NCI-H524 (cell line): ENCODE measurements at places on chromosomes 11 and 22.

DNA sequence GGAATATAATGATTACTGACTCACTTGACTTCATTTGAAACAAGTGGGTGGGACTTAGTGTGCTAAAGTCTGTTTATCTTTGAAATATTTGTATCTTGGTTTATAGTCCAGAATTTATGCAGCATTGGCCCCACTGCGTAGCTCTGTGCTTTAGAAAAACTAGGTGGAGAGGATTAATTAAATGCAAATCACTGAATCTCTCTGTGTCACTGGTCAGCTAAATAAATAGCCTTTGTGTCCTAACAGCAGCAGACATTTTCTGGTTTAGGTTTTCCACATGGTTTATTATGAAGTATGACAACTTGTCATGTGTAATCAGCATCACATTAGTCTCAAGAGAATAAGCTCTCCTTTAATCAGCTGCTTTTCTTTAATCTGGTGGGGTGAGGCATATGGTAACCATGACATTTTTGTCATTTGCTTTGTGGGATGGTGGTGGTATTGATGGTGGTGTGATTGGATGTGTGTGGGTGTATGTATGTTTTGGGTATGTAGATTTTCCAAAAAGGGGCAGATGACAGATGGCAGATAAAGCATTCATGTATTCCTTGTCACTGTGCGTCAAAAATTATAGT lies 33.9 kb downstream of the BCL2L13 start:
- peak; percentile 53 for DNase-seq

DNA sequence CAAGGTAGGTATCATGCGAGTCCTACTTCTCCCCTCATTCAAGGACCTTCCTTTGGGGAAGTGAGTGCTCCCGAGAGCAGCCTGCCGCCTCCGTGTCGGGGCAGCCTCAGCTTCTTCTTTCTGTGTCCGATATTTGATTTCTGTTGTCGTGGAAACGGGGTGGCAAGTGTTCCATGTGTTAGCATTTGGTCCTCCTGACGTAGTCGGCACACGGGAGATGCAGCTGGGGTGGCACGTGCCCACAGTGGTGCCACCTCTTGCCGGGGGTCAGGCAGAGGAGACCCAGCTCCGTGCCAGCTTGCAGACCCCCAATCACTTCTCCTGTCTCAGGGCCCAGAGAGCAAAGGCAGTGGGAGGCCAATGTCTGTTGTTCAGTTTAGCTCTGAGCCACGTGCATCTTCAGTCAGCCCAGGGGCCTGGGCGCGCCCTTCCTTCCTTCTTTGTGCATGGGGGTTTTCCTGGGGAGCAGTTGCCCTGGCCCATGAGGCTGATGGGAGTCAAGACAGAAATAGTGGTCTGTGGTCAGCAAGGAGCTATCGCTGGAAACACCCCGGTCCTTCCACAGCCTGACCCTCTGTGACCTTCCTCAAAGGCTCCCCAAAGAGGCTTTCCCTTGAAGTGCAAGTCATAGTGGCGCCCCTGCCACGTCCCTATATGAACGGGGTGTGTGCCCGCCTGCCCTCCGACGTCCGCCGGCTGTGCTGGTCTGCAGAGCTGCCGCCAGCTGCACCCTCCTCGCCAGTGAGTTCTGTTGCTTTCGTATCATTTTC lies 44.5 kb downstream of the PARVB start:
- no peak for DNase-seq

DNA sequence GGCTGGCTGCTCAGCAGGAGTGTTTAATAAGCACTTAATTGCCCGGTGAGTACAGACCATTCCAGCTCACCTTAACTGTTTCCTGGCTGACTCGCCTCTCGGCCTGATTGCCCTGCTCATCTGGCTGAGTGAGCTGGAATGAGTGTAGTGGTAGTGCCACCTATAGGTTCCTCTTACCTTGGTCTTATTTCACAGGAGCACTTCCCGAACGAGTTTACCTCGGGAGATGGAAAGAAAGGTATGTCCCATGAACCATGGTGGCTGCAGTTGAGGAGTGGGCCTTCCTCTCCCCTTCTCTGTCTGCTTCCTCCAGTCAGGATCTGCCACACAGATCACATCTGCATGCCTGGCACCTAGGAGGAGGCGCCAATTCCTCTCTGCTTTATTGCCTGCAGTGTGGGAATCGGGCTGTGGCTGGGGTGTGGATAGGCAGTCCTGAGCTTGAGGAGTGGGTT lies 26.7 kb downstream of the UPB1 start:
- DNase-seq = peak; percentile 96

- peak; percentile 66 for DNase-seq
Measured at GRCh38 chr22:46684706-46685105, 53.3 kb downstream of the CERK start.

GRCh38 chr11:100902454-100903141 lies 215.5 kb downstream of the ARHGAP42 start:
- DNase-seq = no peak
